NCI-H1092 treated with DMSO at 0.1 percent for 48 hours (cell line): ENCODE measurements at places on chromosomes 11 and 22.

GRCh38 chr11:2987881-2988861, 4.0 kb downstream of the NAP1L4 start:
- no peak for DNase-seq

- no peak for DNase-seq
Measured at GRCh38 chr11:19275496-19275895, 34.8 kb upstream of the E2F8 start.

DNA sequence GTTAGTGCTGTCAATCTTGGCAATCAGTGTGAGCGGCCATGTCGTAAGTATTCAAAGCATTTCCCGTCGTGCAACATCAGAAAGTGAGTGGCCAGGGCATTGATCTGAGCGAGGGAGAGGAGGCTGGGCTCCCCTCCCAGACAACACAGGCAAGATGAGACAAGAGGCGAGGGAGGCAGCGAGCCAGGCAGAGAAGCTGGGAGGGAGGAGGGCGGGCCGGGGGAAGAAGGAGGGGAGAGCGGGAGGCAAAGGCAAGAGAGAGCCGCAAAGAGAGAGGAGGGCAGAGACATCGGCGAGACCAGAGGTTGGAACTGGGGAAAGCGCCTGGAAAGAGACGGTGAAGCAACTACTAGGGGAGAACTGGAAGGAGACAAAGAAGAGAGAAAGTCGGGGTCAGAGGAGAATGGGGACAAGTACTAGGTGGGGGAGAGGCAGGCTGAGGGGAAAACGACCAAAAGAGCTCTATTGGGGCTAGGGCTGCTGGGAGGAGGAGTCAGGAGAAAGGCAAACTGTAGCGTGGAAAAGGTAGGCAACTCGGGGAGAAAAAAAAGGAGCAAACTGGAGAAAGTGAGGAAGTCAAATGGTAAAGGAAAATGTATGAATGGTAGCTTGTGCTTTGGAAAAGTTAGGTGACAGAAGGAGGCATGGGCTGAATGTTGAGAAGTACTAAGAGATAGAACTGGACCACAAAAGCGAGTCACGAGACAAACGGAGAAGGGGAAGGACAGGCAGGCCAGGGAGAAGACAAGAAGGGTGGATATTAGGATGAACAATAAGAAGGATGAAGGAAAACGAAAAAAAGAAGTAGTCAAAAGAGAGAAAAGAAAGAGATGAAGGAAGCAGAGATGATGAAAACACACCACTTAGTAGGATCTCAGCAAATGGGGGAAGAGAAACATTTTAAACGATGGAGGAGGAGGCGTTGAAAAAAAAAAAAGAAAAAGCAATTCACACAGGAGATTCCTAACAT, 130.5 kb upstream of the C11orf58 start:
- DNase-seq, result peak; percentile 88

GRCh38 chr11:16378906-16379305, 22.6 kb upstream of the SOX6 start:
- no peak for DNase-seq

DNA sequence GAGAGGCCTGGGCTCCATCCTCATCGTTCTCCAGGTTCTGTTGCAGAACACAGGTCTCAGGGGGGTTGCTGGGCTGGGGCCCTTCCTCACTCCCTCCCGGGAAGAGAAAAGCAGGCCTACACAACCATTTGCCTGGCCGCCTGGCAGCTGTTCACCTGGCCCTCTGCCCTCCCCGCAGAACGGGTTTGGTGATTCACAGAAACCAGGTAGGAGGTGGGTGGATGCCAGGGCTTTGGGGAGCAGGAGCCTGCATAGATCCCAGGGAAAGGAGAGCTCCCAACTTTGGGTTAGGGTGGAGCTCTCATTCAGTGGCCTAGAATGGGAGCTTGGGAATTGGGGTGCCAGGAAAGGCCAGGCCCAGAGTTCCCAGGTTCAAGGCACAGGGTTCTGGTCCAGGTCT, 995 bp downstream of the TMEM134 start:
- DNase-seq, result peak; percentile 12
